ENCODE measurements at places on chromosomes 4 and X. TPM values are rescaled to one million over a fixed set of nuclear protein-coding genes. Genes with fewer than 3 reads are reported as not detected.

PHEX gene
- total RNA-seq = 0.43 TPM

TRMT10A gene
- 4.8 TPM for total RNA-seq

USP17L28 gene
- total RNA-seq = not detected

SPANXA1 gene
- total RNA-seq = not detected

PRKX gene
- 22.9 TPM for total RNA-seq

PPP4R3C gene
- not detected for total RNA-seq

CITED1 gene
- total RNA-seq = 0.17 TPM

GSX2 gene
- total RNA-seq = not detected

HNRNPH2 gene
- 108 TPM for total RNA-seq
